ENCODE measurements at places on chromosomes 11 and 22. TPM values are rescaled to one million over a fixed set of nuclear protein-coding genes. Genes with fewer than 3 reads are reported as not detected.

Gene CLDN5
- not detected for total RNA-seq

Gene OR8J1
- not detected for total RNA-seq

Gene HBB
- total RNA-seq = 385 TPM

Gene MMP8
- total RNA-seq = not detected

GRCh38 chr11:75184757-75185425, 34.0 kb downstream of the SLCO2B1 start:
- no peak for DNase-seq

GRCh38 chr22:22933100-22933806, 45.6 kb downstream of the IGLL5 start:
- DNase-seq = no peak

GRCh38 chr22:35421121-35421520, 21.2 kb downstream of the MCM5 start:
- DNase-seq = no peak

DNA sequence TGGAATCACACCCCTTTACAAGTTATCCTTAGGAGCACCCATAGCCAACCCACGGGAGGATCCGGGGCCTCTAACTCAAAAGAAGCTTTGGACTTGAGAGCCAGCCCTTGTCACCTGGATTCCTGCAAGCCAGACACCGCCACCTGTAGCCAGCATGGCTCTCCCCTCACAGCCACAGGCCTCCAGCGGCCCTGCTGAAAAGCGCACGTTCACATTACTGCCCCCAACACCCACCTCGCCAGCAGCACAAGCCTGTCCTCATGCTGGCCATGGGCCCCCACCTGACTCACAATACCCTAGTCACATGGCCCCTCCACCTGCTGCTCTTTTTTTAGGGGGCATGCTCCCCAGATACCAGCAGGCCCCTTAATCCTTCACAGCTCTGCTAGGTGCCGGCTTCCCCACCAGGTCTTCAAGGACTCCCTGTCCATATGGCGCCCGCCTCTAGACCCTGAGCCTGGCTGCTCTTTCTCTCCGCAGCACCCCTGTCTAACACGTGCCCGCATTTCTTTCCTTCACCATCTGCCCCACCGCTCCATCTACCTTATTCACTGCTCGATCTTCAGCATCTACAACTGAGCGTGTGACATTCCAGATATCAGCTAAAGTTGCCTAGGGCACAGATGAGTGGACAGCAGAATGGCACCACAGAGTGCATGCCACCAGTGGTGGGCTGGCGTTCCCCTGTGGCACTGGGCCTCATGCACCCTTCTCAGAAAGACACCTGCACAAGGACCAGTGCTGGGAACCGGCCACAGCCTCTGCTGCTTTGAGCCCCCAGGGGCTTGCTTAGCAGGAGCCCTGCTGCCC, 6.6 kb downstream of the CARS1 start:
- no peak for DNase-seq

- no peak for DNase-seq
Observed at GRCh38 chr22:42174062-42174461, 43.5 kb upstream of the CYP2D6 start.

DNA sequence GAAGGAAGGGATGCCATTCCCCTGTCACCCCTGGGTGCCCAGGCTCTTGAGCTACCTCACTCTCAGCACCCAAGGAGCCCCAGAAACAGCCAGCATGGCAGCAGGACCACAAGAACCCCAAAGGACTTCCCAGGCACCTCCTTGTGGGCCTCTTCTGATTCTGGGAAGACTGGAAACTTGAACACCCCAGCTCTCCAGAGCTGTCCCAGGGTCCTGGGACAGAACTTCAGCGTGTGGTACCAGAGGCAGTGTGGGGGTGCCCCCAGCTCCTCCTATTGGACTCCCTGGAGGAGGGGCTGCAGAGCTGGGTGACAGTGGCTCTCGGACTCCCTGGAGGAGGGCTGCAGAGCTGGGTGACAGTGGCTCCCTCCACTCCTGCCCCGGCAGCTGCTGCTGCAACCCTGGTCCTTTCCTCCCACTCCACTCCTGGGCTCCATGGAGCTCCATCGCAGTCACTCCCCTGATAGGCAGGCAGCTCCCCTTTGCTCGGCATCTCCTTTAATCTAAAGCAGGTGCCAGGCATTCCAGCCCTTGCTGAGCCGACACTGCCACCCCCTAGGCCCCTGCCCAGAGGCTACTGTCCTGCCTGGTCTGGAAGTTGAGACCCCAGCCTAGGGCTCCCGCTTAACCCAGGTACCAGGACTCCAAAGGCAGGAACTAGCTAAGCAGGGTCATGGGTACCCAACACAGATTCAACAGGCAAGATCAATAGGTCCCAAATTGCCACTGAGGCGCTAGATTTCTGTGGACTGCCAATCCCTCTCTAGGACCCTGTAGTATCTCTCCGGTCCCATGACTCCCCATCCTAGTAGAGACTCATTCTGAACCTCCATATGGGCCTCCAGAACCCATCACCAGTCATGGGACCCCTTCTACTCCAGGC, 2.7 kb downstream of the BCL9L start:
- DNase-seq = no peak

DNA sequence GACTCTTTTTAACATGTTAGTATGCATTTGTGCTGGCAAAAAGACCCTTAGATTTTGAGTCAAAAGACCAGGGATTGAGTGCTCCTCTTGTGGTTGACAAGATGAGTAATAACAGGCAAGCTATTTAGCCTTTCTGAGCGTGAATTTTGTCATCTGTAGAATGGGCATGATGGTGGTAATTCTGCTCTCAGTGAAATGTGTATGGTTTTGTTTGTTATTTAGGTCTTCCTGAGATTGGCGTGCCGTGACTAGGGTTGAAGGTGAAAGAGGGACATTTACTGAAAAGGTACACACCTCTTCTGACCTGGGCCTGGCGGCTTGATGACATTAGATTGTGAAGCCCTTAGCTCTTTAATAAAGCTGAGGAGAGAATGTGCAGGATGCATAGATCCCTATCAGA, 8.4 kb upstream of the CEP295 start:
- DNase-seq = no peak

- DNase-seq = no peak
Observed at GRCh38 chr11:118222437-118222836, 2.4 kb downstream of the JAML start.

GRCh38 chr11:6703247-6704063, 20.3 kb upstream of the MRPL17 start:
- DNase-seq = peak; percentile 29

All from B cell (primary cell).